ENCODE measurements at places on chromosomes 7 and 10.
A peak's percentile ranks its signal among the peaks of the same experiment; 100 is the strongest.

DNA sequence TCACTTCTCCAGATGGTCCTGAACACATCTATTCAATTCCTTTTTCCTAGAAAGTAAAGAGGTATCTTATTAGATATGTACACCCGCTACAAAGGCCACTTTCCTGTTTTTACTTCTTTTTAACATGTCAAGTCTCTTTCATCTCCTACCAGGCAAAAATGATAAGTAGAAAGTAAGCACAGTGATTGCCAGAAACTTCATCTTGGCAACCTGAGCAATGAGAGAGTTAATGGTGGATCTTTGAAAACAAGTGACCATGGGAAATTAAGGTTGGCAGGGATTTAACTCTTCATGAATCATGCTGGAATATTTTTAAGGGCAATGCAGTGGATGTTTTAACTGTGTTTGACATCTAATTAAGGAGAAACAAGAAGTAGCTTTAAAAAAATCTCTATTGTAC, 2.7 kb downstream of the SEMA3A start:
- no peak for DNase-seq

DNA sequence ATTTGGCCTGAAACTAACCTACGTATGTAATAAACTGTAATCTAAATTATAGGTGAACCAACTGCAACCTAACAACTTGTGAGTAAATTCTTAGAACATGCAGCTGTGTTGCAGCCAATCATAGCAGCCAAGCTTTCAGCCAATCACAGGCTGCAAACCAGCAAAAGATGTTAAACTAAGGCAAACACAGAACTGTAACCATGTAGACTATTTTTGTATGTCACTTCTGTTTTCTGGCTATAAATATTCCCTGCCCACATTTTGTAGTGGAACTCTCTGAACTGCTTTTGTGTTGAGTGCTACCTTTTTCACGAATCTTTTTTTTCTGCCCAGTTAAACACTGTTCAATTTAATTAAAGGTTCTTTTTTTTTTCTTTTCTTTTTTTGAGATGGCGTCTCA, 28.2 kb upstream of the ZPBP start:
- peak; percentile 12 for DNase-seq

- no peak for DNase-seq
Measured at GRCh38 chr7:69109246-69109645, 489.0 kb upstream of the AUTS2 start.

GRCh38 chr10:1049425-1049958, 573 bp upstream of the IDI1 start:
- no peak for DNase-seq

- no peak for DNase-seq
Measured at GRCh38 chr10:37947526-37947925, 28.9 kb downstream of the ZNF25 start.

GRCh38 chr7:4996696-4997222, 37.8 kb upstream of the MMD2 start:
- DNase-seq = no peak

DNA sequence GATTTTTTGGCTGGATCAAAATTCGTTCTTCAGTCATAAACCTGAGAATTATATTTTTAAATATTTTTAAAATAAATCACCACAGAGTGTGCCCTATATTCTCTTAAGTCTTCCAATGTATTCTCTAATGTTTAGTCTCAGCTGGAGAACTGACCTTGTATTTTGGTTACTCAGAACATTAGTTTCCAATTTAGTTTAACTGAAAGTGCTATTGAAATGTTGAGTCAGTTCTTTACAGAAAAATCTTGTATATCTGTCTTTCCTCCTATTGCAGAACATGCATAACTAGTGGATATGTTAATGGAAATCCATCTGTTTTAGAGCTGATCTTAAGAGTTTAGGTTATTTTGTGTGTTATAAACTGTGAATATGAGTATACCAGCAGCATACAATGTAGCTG, 422.7 kb upstream of the IGFBP3 start:
- DNase-seq = no peak

DNA sequence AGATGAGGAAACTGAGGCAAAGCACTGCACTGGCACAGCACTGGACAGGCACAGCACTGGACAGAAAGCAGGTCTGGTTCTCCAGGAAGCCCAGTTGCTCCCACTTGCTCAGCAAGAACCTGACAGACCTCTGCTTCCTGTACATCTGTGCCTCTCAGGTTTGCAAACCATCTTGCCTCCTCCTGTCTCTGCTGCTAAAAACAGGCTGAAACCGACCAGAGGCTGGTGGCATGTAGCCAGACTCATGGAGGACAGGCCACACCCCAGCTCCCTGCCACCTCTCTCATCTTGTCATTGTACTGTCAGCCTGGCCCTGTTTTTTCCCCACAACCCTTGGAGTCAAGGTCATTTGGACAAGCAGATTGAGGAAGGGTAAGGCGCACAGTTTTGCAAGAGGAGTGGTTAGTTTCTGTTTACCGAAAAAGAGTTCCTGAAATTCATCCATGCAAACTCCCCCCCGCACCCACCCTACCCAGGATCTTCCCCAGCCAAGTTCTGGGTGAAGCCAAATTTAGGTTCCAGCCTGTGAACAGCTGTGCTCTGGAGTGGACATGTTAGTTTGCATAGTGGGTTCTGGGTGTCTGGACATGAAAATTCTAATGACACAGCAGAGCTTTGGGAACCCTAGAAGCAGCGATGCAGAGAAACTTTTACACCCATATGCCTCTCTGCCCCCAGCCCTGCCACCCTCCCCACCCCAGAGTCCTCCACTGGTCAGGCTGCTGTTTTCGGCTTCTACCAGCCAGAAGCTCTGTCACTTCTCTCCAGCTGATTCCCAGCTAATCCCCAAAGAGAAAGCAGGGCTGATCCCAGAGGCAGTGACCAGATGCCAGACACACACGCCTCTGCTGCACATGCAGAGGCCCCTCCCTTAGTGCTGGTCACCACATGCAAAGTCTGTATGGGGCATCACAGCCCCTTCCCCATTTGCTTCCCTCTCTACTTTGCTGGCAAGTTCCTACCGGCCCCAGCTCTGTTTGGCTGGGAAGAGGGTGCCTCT, 8.5 kb upstream of the C10orf105 start:
- peak; percentile 51 for DNase-seq

- DNase-seq = no peak
Measured at GRCh38 chr7:36002900-36003299, 150.2 kb upstream of the EEPD1 start.

GRCh38 chr7:141534757-141535737, 16.2 kb upstream of the AGK start:
- no peak for DNase-seq

GRCh38 chr10:84901885-84902284, 573.5 kb downstream of the CCSER2 start:
- DNase-seq = no peak

DNA sequence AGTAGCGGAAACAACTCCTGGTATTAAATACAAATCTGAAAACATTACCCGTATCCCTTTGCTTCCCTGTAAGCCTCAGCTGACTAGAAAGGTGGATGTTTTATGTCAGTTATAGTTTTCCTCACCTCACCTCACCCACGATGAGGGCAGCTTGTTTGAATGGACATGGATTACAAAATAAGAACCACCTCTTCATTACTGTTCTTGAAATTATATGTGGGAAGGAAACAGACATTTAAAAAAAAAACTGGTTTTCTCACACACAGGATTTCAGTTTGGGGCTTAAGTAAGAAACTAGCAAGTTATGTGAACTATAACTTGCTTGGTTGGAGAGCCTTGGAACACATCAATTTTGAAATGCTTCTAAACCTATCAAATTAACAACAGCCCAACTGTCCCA, 232.9 kb upstream of the CCDC6 start:
- DNase-seq = no peak

DNA sequence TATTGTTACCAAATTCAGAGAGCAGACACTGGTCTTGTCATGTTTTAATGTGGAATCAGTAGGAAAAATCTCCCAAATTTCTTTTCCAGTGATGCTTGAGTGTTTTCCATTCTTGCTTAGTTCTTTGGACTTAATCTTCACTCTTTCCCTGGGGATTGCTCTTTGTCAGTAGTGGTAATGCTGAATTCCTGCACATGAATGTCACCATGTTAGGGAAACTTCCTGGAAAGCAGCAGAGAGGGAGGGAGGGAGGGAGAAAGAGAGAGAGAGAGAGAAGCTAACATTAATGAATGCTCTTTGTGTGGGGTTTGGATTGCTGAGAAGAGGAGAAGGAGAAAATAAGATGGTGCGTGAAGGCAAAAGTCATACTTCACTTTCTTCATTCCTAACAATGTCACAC, 295.3 kb upstream of the COBL start:
- no peak for DNase-seq

- no peak for DNase-seq
Measured at GRCh38 chr7:33258491-33258951, 129.2 kb downstream of the BBS9 start.

- no peak for DNase-seq
Measured at GRCh38 chr10:120421250-120421649, 35.8 kb upstream of the PLPP4 start.

DNA sequence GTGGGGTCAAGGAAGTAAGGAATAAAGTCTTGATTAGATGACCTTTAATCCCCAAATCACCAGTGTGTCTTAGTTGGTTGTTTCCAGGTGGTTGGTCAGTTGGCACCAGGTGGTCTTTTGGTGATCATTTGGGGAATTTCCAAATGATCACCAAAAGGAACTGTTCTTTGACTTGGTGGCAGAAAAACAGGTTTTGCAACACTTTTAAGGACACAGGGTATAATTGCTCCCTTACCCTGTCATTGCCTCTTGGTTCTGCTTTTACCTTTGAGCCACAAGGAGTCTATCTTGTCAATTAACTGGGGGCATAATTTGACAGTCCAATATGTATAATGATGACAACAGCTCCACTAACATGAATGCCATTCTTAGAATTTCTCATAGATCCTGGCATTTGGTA, 104.2 kb downstream of the ADK start:
- DNase-seq = no peak

- DNase-seq = no peak
Measured at GRCh38 chr7:54904986-54905385, 113.8 kb upstream of the EGFR start.

- DNase-seq = no peak
Measured at GRCh38 chr10:32548208-32548607, 102.3 kb downstream of the CCDC7 start.

DNA sequence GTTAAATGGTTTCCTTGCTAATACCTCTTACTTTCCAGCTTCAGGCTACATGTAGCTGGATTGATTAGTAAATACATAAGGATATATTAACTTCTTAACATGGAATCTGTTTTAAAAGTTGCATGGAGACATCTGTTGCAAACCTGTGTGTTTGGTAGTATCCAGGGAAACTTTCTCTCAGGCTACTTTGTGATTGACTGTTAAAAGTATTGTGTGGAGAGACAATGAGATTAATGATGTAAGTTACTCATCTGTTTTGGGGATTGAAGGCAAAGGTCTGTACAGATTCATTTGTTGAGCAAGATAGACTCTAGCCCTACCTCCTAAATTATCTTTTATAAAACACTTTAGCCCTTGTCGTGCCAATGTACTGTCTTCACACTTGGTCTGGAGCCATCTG, 6.6 kb downstream of the CREB5 start:
- DNase-seq = no peak

DNA sequence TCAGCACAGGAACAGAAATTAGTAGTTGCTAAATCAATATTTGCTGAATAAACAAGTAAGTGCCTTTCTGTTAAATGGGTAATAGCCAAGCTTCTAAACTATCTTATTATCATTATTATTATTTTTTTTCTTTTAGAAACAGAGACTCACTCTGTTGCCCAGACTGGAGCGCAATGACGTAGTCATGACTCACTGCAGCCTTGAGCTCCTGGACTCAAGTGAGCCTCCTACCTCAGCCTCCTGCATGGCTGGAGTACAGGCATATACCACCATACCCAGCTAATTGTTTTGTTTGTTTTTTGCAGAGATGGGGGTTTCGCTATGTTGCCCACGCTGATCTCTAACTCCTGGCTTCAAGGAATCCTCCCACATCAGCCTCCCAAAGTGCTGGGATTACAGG, 12.3 kb upstream of the ELN start:
- no peak for DNase-seq

GRCh38 chr7:106100863-106101629, 11.1 kb downstream of the SYPL1 start:
- no peak for DNase-seq

DNA sequence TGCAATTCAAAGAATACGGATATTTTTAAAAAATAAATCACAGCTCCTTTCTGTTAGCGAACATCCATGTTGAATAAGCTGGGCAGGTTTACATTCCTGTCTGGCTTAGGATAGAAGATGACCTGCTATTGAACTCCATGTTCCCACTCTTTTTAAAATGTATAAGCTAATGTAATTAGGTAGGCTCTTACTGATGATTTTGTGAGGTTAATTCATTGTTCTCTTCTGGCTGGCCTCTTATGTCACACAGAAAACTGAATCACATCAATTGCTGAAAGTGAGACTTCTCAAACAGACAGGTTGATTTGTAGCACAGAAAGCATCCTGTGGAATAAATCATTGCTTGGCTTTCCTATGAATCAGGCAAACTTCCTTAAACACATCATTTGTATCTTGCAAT, 24.2 kb downstream of the HGF start:
- DNase-seq = no peak

- DNase-seq = no peak
Measured at GRCh38 chr10:125611216-125611615, 71.7 kb downstream of the TEX36 start.

- DNase-seq = no peak
Measured at GRCh38 chr10:123891144-123892071, at the start of gene CPXM2. CPXM2 (minus strand) TSS chr10:123891807; CDS start chr10:123891659, 148 bp downstream.

DNA sequence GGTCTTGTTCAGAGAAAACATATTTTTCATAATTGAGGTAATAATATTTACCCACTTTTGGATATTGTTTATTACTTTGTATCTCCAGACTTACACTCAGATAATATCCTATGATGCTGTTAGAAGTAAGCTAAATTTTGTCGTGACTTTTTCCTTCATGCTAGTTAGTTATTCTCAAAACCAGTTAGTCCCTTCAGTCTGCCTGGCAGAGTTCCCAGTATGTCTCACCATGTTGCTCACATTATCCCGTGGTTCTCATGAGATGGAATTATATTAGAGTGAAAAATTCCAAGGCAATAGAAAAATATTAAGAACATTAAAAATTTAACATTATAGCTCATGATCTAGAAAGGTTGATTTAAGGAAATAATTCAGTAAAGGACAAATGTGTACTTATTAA, 81.5 kb upstream of the SMIM30 start:
- DNase-seq = no peak

DNA sequence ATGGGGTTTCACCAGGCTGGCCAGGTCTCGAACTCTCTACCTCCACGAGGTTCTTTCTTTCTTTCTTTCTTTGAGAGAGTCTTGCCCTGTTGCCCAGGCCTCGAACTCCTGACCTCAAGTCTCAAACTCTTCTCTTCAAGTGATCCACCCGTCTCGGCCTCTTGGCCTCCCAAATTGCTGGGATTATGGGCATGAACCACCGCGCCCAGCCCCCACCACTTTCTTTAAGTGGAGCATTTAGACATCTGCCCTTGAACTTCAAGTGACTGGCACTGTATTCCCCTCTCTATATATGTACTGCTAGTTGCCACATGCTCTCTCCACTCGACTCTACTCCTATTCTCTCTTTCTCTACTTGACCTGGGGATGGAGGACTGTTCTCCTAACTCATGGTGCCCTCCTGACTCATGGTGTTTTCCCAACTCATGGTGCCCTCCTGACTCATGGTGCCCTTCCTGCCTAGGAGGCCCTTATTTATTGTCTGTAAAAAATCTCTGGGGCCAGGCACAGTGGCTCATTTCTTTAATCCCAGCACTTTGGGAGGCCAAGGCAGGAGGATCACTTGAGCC, 19.3 kb upstream of the ACHE start:
- no peak for DNase-seq
